ENCODE measurements at places on chromosomes 4 and X.

- DNase-seq: no peak
These were observed 21.1 kb upstream of the PAPSS1 start for GRCh38 chr4:107740950-107741701.

GRCh38 chrX:149248073-149248625 lies 257.0 kb downstream of the IDS start:
- DNase-seq: no peak

DNA sequence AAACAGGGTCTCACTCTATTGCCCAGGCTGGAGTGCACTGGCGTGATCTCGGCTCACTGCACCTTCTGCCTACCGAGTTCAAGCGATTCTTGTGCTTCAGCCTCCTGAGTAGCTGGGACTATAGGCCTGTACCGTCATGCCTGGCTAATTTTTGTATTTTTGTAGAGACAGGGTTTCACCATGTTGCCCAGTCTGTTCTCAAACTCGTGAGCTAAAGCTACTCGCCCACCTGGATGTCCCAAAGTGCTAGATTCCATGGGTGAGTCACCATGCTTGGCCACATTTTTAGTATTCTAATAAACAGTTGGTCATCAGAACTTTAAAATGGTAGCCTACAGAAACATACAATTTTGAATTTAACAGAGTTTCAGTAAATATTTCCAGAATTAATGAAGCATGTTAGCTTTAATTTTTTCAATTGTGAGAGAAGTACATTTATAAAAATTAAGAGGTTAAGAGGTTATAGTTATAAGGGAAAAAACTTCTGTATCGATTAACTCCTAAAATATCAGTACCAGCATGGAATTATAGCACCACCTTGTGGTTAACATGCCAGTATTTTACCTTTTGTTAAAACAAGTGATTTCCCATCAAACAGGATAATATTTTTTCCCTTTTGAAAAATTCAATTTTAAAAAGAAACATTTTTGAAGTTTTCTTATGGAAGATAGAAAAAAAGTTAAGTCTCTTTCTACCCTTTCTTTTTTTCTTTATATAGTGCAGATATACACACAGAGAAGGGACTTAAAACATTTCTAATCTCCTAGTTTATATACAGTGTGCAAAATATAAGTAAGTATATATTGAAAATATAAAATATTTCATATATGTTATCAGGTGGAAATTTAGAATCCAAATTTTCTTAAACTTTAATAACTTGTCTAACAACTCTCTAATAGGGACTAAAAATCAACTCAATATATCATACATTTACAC lies 35.4 kb downstream of the CEP44 start:
- no peak for DNase-seq

- no peak for DNase-seq
These were observed 46.5 kb downstream of the CWH43 start for GRCh38 chr4:49032440-49033161.

DNA sequence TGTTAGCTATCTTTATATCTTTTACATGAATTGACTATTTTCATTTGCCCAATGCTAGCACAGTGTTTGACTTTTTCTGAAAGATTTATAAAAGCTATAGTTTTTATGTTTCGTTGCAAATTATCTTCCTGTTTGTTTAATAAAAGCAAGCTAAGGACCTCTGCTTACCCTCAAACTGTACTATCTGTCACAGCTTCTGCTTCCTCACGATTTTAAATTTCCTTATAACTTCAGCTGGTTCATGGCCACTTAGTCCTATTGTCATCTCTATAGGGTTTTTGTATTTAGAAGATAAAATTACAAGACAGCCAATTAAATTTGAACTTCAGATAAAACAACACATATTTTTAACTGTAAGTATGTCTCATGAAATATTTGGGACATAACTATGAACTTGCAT lies 494.0 kb downstream of the PDGFC start:
- DNase-seq: no peak

DNA sequence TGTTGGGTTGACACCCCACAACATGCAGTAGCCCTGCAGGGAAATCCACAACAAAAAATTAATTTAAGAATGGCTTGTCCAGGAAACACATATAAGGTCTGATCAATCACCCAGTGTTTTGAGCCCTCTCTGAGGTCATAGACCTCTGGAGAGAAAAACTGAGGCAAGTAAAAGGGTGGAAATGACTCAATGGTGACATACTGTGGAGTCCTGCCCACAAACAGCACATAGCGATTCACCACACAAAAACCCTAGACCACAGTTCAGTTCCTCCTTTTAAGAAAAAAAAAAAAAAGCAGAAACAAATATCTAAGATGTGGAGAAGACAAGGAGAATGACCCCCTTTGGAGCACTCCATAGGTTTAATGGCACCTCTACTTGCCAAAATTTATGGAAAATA lies 2691.0 kb downstream of the PCDH7 start:
- no peak for DNase-seq

- no peak for DNase-seq
These were observed 51.3 kb downstream of the DTHD1 start for GRCh38 chr4:36332782-36333131.

DNA sequence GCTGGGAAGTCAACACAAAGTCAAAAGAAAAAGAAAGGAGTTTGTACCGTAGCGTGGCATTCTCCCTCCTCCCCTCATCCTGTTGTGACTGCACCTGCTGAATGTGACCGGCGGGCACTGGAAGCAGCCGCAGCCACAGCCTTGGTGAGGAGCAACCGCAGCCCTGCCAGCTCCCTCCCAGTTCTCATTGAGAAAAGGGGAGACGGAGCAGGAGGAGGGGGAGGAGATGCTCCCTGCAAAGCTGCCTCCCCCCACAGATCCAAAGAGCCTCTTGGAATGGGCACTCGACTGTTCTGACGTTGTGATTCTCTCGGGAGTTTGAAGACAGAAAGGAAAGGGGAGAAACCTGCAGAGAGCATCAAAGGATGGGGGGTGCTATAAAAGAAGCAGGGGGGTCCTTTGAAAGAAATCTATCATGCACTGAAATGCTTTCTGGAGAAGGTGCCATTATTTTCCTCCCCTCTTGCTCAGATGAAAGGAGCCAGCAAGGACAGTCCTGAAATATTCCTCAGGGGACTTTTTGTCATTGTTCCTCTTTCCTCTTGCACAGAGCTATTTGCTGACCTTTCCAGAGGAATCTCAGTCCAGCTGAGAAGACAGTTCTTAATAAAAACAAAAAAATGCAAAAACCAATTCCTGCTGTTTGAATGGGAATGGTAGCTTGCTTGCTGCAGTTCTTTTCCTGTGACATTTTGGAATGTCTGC lies 429.7 kb downstream of the MAPK10 start:
- DNase-seq: no peak

GRCh38 chrX:148448686-148449085 lies 51.7 kb upstream of the AFF2 start:
- no peak for DNase-seq

GRCh38 chr4:4507923-4508322 lies 33.9 kb downstream of the STX18 start:
- no peak for DNase-seq

DNA sequence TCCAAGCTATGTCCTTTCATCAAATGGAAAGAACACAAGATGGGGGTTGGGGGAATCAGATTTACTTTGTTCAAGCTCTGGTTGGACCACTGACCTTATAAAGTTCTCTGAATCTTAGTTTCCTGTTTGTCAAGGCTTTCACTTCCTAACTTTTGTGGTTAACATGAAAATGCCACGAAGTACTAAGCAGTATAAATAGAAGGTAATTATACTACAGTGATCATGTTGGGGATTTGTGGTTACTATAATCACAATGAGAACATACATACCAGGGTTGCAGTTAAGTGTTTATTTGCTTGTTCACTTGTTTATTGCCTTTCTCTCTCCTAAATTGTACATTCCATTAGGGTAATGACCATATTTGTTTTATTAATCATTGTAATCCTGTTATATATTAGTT lies 53.2 kb downstream of the SPRY1 start:
- no peak for DNase-seq
